ENCODE measurements at places on chromosomes 12 and 14. TPM values are rescaled to one million over a fixed set of nuclear protein-coding genes. Genes with fewer than 3 reads are reported as not detected.
A peak's percentile ranks its signal among the peaks of the same experiment; 100 is the strongest.

- DNase-seq = peak; percentile 5
Measured at GRCh38 chr12:88993651-88994050, 358.6 kb downstream of the DUSP6 start.

DNA sequence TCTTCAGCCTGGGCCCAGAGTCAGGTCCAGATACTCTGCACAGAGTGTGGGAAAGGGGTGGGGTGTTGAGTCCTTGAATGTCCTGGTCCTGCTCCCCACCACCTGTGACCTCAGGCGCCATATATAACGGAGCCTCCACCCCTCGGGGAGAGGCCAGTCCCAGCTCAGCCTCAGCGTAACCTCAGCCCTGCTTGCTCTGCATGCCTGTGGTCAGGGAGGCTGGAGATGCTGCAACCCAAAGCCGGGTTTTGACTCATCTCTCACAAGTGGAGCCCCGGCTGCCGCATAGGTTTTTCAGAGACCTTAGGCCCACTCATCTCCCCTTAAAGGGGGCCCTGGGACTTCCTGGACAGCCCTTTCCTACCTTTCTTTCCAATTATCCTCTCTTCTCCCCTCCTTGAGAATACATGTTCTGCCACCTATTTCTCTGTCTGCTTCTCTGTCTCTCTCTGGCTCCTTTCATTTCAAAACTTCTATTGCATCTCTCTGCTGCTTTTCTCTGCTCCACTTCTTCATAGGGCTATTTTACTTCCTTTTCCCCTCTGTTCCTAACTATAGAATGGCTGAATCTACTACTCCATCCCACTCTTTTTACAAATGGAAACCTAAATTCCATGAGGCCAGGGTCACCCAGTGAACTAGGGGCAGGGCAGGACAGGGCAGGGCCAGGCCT is 1.2 kb downstream of the ITGB7 start:
- DNase-seq = no peak

DNA sequence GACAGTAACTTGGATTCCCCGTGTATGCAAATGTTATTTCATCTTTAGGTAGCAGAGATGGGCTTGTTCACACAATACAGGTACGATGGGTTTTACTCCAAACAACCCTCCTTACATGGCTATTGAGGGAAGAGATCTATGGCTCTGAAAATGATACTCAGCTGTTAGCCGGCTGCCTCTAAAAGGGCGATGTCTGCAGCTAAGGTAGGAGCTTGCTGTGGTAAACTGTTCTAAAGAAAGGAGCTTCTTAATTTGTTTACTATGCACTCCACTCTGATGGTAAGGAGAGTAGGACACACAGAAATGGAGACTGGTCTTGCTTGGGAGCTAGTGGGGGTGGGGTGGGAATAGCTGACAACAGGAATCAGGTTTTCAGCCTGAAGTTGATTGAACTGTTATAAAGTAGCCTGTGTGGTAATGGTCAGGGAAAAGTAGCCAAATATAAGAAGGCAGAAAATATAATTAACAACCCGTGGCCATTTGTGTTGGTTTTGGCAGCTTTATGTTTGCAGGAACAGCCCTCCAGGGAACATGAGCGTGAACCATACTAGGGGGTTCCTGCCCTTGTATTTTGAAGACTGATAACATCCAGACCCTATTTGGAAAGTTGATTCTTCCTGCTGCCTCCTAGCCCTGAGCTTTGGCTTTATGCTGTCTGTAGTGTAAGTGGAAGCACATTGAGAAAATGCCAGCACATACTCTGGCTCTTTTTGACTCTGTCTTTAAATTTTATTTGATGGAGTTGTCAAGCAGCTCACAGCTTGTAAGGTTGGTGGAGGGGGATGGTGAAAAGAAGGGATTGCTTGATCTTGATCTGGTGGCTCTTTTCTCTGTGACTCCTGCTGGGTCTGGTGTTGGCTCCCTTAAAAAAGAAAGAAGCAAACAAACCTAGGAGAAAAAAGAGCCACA is 929.8 kb downstream of the DIO2 start:
- no peak for DNase-seq

GRCh38 chr14:102694530-102695166 is 82.6 kb upstream of the TRAF3 start:
- peak; percentile 74 for DNase-seq

DNA sequence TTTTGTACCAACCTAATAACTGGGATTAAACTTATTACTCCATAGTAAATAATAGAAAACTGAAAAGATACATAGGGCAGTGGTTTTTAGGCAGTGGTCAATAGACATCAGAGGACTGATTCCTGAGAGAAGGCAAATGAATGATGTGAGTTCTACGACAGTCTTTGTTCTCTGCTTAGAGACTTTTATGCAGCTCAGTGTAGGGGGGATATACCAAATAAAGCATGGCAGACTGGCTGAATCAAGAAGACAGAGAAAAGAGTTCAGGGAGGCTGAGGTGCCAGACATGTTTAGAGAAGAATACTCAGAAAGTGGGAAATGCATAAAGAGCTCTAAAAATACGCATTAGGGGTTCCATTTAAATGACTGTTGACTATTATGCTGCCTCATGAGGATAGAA is 320.8 kb upstream of the FAR2 start:
- DNase-seq = no peak

GRCh38 chr12:28460420-28461130 is 270.3 kb downstream of the CCDC91 start:
- DNase-seq = no peak

- DNase-seq = no peak
Measured at GRCh38 chr12:89153341-89153740, 199.0 kb downstream of the DUSP6 start.

DNA sequence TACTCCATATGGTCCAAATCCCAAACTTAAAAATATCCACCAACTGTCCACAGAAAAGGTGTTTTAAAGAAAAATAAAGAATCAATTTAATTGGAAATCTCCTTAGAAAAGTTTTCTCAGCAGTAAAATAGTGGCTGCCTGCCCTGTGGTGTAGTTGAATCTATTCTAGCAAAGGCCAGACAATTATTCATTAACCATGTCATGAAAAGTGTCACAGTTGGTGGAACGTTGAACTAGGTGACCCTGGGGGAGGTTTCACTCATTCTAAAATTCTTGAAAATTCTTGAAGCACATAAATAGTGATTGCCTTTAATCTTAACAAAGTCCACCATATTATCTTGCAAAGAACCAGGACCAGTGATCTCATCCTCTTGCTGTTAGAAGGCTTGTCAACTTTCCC is 78.4 kb upstream of the GZMB start:
- DNase-seq = no peak

GRCh38 chr14:29553427-29553826 is 374.2 kb downstream of the PRKD1 start:
- DNase-seq = no peak

- DNase-seq = no peak
Measured at GRCh38 chr12:8622646-8623045, 10.0 kb upstream of the AICDA start.

DNA sequence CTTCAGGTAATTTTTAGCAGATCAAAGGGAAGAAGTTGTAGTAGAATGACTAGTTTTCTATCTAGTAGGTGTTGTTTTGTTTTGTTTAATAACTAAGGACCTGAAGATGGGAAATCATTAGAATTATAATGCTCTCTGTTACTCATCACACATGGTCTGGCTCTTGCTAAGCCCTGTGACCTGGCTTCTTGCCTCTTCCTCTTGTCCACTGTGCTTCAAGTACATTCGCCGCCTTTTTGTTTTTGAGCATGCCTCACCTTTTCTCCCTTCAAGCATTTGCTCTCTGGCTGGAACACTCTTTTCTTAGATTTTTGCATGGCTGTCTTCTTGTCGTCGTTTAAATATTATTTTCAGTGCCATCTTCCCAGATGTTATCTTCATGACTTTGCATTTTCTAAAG is 47.7 kb downstream of the DAAM1 start:
- DNase-seq = no peak

The CELA1 gene
- not detected for total RNA-seq

The TMEM106C gene
- total RNA-seq = 87.2 TPM

The BMAL2 gene
- total RNA-seq = 12.9 TPM

The ACSS3 gene
- total RNA-seq = 14.9 TPM

The TCL1B gene
- total RNA-seq = not detected

The GARIN6 gene
- not detected for total RNA-seq
